ENCODE measurements at places on chromosomes 2 and 18.

DNA sequence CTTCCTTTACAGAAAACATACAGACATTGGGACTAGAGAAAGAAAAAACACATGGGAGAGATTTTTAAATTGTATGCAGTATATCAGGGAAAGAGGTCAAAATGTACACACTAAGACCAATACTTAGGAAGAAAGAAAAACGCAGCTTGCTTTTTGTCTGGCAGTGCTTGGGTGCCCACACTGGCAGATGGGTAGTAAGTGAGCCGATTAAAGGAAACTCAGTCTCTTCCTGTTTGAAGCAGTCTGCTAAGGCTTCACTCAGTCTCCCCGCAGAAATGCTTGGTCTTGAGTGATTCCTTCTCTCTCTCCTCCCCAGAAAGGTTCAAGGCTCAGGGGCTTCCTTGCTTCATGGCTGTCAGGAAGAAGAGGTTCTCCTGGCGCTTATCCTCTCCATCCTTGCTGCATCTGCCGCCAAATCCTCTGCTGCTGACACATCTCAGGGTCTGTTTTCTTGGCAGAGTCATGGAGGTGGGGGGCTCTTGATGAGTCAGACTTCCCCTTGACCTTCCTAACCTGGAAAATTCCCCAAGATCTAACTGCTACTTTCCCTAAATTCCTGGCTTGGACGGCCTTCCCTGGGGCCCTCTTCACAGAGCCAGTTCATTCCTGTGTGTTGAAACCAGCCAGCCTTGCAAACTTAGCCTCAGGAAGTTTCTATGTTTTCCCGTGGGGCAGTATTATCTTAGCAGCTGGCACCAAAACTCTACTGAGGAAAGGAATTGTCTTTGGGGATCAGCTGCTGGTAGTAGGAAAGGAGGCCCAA is 10.5 kb upstream of the TMSB10 start:
- no peak for DNase-seq

DNA sequence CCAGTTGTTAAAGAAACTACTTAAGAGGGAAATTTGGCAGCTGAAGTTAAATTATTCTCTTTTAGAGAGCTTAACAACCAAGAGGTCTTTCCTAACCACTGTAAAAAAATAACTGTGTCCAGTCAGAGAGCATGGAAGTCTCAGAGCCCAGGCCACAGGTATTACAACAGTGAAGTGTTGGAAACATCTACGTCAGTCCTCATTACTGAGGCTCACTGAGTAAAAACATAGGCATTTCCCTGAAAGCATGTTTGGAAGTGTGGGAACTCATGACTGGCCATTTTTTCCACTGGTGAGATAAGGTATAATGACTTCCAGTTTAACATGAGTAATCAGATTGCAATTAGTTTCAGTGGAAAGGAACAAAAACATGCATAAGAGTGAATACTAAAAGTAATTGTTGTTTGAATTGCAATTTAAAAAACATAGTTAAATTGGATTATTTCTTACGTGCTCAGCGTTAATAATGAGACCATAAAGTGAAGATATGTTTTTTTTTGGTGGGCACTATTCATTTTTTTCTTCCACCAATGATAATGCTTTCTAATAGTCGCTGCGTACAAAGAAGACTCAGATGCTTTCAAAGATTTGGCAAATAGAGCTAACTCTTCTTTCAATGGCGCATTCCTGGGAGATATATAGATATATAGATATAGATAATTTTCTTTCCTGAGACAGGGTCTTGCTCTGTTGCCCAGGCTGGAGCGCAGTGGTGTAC is 60.8 kb downstream of the EFEMP1 start:
- DNase-seq: no peak

GRCh38 chr18:57475408-57475807 is 40.2 kb downstream of the ONECUT2 start:
- no peak for DNase-seq

DNA sequence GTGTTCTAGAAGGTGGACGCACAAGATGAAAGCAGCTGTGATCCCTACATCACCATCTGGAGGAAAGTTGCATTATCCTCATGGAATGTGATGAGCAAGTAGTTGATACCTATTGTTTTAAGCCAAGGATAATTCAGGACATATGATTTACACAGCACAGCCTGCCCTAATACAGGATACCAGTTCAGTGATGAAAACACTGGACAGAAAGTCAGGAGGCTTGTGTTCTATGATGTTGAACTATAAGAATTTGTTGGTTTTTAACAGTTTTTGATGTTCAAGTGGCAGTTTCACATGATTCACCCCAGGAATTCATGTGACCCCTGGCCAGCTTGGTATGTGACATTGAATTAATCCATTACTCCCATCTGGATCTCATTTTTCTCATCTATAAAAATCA is 6.2 kb upstream of the CHST10 start:
- DNase-seq: no peak

DNA sequence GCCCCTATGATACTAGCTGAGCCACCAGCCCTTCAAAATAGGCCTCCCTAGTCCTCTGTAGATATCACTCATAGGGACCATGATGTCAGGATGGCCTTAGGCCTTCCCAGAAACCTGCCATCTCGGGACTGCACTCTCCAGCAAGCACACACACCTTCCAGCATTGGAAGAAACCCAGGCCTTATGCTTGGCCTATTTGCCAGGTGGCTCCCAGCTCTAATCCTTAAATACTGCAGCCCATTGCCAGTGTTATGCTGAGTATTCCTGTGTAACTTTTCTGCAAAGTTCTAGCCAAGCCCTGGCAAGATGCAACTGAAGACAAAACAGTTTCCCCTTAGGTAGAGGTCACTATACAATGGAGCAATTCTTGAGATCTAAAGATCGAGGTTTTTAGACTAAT is 316.5 kb downstream of the SETBP1 start:
- no peak for DNase-seq

GRCh38 chr2:159438720-159439353 is 152.3 kb upstream of the WDSUB1 start:
- DNase-seq: no peak
